ENCODE measurements at places on chromosomes 2 and 18. TPM values are rescaled to one million over a fixed set of nuclear protein-coding genes. Genes with fewer than 3 reads are reported as not detected.

The DNAJC5G gene
- total RNA-seq = 0.68 TPM

The MRO gene
- 6.3 TPM for total RNA-seq

The SLC5A7 gene
- not detected for total RNA-seq

The GPR45 gene
- not detected for total RNA-seq

The RGPD6 gene
- 127 TPM for total RNA-seq

The KCNJ3 gene
- 1.6 TPM for total RNA-seq

The EGR4 gene
- not detected for total RNA-seq

The RAD51AP2 gene
- not detected for total RNA-seq

The ZDBF2 gene
- 18.3 TPM for total RNA-seq
